ENCODE measurements at places on chromosomes 3 and 15. TPM values are rescaled to one million over a fixed set of nuclear protein-coding genes. Genes with fewer than 3 reads are reported as not detected.

Gene CATSPER2
- polyA plus RNA-seq = 2.9 TPM

DNA sequence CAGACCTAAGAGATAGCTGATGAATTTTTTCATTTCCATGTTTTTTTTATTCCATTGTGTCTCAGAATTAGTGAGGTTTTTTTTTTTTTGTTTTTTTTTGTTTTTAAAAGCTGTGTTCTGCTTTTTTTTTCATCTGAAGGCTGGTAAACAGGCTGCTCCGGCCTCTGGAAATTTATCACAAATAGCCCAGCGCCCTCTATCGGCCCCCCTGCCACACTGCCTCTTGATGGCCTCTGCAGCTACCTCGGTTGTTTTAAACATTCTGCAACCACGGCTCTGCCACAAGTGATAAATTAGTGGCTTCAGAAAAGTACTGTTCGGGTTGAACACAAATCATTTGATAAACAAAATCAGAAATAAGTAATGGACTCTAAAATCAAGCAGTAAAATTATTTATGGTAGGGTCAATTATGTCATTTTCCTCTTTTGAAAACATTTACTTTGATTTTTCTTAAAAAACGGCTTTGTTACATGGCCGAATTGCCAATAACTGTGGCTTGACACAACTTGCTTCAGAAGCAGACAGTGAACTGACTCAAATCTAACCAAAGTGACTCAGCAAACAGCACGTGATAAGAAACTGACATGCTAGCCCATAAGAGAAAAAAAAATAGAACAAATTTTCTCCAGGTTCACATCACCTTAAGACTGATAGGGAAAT is 87.8 kb downstream of the RSL24D1 start:
- DNase-seq = peak; percentile 66

Gene CCDC9B
- polyA plus RNA-seq = 21.3 TPM

DNA sequence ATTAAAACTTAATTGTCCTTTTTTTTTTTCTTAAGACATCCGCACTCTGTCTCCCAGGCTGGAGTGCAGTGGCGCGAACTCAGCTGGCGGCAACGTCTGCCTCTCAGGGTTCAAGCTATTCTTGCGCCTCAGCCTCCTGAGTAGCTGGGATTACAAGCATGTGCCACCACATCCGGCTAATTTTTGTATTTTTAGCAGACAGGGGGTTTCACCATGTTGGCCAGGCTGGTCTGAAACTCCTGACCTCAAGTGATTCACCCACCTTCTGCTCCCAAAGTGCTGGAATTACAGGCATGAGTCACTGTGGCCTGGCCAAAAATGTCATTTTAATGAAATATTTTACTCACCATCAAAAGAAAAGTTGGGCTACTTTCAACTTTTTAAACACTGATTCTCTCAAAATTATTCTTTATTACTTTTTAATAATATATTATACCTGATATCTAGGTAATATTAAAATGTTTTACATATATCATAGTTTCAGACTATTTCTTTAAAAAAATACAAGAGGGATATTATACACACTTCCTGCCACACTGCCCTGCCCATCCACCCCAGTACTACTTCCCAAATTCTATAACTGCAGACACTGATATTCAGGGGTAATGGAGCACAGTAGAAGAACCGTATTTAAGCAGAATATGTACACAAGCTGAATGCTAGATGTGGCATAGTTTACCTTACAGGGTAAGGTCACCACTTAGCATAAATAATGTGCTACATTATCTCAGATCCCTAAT is 723.9 kb upstream of the ZNF385D start:
- DNase-seq = no peak

Measured in foreskin keratinocyte (primary cell).